Fibroblast of villous mesenchyme (primary cell): ENCODE measurements at places on chromosomes 3 and 15. TPM values are rescaled to one million over a fixed set of nuclear protein-coding genes. Genes with fewer than 3 reads are reported as not detected.

- no peak for DNase-seq
These were observed 137.7 kb upstream of the RASGRP1 start for GRCh38 chr15:38702178-38702912.

DNA sequence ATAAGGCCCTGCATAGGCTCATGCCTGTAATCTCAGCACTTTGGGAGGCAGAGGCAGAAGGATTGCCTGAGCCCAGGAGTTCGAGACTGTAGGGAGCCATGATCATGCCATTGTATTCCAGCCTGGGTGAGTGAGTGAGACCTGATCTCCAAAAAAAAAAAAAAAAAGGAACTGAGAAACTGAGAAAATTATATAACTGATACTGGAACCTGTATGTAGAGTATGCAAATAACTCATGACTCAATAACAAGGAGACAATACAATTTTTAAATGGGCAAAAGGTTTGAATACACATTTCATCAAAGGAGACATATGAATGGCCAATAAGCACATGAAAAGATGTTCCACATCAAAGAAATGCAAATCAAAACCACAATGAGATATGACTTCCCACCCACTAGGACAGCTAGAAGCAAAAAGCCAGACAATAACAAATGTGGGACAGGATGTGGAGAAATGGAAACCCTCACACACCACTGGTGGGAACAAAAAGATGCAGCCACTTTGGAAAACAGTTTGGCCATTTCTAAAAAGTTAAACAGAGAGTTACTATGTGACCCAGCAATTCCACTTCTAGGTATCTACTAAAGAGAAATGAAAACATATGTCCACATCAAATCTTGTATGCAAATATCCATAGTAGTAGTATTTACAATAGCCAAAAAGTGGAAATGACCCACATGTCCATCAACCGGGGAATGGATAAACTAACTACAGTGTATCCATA, 70.7 kb downstream of the IQSEC1 start:
- DNase-seq = no peak

The PRR20G gene
- total RNA-seq = not detected in 2 replicates

DNA sequence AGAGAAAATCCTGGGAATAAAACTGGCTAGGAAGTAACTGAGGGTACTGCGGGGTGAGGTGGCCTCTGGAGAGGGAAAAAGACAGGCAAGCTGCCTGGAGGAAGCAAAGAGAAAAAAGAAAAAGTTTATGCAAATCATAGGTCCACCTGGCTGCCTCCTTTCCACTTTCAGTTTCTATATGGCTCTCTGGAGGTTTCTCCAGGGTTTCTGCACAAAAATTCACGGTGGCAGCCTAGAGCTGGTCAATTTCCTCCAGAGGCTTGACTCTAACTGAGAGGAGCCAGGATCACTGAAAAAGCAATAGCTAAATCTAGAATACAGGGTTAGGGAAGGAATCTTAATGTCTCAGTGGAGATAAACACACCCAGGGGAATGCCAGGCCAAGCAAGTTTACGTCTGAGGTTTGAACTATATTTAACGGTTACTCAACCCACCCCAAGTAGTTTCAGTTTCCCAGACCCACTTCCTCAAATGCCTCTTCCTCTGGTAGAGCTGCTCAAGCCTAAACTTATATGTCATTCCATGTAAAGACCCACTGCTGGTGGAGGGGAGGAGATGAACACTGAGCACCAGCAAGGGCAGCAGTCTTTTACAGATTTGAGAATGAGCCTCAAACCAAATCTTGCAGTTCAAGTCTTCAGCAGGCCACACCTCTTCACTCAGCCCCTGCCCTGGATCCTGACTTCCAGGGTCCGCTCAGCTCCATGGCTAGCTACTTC, 5.7 kb downstream of the LYSMD2 start:
- DNase-seq = peak; percentile 91

- no peak for DNase-seq
These were observed 129.7 kb upstream of the THBS1 start for GRCh38 chr15:39451121-39451688.

DNA sequence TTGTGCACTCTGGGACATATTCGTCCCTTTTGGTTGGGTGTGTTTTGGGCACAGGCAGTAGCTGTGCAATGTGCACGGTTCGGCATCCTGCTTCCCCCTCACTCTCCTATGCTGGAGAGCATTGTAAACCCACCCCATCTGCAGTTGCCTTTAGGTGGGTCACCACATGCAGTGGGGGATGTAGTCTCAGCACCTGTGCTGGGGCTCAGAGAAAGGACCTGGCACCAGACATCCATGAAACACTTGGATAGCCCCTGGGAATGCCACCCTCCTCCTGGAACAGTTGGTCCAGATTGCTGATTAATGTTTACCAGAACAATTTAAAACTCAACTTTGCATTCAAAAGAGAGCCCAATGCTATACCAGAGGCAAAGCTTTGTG, 123.9 kb upstream of the MEF2A start:
- no peak for DNase-seq

The GOLGA8M gene
- under 0.01 and 1.3 TPM in 2 replicates for total RNA-seq
